ENCODE measurements at places on chromosomes 5 and 9. TPM values are rescaled to one million over a fixed set of nuclear protein-coding genes. Genes with fewer than 3 reads are reported as not detected.

The OBP2B gene
- not detected for polyA plus RNA-seq

The LCN9 gene
- polyA plus RNA-seq, result not detected

The IL3 gene
- not detected for polyA plus RNA-seq

The EXD3 gene
- polyA plus RNA-seq, result 15.0 TPM

The IL17B gene
- polyA plus RNA-seq, result 1.4 TPM

The DIAPH1 gene
- 43.9 TPM for polyA plus RNA-seq

The ROPN1L gene
- 4.4 TPM for polyA plus RNA-seq

The RLN2 gene
- 2.3 TPM for polyA plus RNA-seq

The SLC34A3 gene
- polyA plus RNA-seq, result 0.84 TPM

The NFIB gene
- 109 TPM for polyA plus RNA-seq

The ADAMTS19 gene
- polyA plus RNA-seq, result 0.56 TPM

DNA sequence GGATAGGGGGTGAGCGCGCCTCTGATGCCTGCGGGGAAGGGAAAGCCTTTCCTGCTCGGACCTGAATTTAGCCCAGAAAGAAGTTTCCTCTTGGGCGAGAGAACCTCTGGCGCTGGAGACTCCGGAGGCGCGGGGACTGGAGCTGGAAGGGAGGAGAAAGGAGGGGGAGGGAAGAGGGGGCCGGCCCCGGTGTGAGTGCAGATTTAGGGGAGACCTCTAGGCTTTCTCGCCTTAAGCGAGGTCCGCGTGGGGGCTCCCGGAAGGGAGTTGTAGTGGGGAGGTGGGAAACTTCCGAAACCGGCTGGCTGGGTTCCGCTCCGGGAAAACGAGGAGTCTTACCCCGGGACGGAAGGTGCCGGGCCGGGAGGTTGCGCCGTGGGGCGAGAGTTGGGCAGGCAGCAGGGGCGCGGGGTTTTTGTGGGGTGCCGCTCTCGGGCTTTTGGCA, 1.3 kb downstream of the PCSK5 start:
- peak; percentile 30 for DNase-seq

- no peak for DNase-seq
Measured at GRCh38 chr9:101376111-101376848, 8.5 kb downstream of the BAAT start.

DNA sequence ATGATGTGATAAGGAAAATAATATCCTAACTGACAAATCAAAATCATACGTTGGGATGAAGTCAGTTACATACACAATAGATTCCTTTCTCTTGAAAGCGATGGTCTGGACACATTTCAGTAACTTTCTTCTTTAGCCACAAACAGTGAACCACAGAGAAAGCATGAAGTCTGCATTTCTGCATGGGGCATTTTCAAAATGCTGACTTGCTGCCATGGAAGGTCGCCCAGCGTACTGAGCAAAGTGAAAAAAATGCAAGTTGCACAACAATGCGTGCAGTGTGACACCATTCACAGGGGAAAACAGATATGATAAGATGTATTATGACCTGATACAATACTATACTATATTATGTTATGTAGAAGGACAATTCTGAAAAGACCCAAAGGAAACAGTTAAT, 146.3 kb downstream of the SNX18 start:
- DNase-seq, result no peak

DNA sequence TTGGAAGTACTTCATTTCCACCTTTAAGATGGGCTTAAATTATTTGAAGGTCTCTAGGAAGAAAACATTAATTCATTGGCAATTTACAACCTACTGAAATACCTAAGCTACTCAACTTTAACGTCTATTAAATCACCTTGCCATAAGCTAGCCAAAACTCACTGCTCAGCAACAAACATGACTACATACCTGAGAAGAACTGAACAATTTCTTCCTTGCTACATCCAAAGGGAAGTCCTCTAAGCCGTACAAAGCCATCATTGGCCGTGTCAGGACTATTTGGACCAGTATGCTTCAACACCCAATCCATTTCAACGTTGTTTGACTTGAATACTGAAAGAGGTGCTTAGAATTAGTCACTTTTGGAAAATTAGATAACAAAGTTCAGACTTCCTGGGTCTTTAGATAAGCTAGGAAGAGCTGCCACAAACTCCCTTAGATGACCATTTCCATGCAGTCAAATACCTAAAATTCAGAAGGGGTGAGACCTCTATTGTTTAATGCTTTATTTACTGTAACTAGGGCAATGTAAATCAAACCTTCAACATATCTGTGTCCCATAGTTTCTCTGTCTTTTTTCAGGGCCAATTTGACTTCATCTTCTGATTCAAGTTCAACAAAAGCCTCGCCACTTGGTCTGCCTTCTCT, 2.6 kb downstream of the HNRNPH1 start:
- no peak for DNase-seq

- no peak for DNase-seq
Measured at GRCh38 chr5:89676634-89677033, 732.9 kb downstream of the CETN3 start.

DNA sequence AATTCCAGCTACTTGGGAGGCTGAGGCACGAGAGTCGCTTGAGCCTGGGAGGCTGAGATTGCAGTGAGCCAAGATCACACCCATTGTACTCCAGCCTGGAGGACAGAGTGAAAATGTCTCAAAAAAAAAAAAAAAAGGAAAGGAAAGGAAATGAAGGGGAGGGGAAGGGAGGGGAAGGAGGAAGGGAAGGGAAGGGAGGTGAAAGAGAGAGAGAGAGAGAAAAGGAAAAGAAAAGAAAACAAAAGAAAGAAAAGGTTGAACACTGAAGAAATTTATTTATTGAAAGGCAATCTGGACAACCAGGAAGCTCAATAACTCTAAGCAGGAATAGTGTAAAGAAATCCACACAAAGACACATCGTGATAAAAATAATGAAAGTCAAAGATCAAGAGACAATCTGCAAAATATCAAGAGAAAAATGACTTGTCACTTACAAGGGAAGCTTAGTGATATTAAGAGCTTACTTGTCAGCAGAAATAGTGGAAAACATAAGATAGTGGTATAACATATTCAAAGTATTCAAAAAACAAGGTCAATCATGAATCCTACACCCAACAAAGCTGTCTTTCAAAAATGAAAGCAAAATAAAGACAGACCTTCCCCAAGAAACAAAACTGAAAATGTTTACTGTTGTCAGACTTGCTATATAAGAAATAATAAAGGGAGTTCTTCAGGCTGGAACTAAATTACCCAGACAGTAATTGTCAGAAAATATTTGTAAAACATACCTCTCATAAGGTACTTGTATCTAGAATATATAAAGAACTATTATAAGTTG, 10.9 kb upstream of the RIMOC1 start:
- no peak for DNase-seq

DNA sequence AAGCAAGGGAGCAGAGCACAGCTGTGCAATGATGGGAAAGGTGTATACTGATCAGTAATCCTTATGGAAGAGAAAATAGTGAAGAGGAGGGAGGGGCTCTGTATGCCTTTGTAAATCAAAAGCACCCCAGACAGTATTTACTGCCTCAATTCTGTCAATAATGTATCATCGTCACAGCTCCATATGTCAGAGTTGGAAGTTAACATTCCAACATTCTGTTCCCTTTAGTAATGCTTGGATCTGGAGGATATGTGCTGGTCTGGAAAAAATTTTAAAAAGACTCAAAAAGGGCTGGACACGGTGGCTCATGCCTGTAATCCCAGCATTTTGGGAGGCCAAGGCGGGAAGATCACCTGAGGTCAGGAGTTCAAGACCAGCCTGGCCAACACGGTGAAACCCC, 310.4 kb downstream of the ACTL7B start:
- no peak for DNase-seq

- DNase-seq, result no peak
Measured at GRCh38 chr9:96859461-96860198, 5.3 kb upstream of the ZNF782 start.

DNA sequence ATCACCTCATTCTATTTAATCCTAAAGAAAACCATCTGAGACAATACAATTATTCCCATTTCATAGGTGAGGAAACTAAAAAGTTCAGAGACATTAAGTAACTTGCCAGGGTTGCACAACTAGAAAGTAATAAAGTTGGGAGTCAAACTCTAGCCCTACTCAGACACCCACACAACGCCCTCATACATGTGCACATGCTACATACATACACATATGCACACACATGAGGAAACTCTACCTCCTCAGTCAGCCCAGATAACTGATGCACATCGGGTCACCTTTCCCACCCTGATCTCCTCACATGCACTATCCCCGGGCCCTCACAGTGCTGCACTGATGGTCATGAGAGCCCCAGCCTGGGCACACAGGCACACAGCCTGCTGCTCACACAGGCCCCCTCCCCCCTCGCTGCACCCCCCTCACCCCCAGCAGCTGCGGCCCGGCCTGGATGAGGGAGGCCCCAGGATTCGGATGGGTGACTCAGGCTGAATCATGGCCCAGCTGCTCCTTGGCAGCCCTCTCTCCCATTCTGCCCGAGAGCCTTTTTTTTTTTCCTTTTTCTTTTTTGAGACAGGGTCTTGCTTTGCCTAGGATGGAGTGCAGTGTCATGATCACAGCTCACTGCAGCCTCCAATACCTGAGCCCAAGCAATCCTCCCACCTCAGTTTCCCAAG, 5.0 kb upstream of the GPRIN1 start:
- no peak for DNase-seq

- no peak for DNase-seq
Measured at GRCh38 chr5:175694371-175695160, 36.7 kb downstream of the HRH2 start.

DNA sequence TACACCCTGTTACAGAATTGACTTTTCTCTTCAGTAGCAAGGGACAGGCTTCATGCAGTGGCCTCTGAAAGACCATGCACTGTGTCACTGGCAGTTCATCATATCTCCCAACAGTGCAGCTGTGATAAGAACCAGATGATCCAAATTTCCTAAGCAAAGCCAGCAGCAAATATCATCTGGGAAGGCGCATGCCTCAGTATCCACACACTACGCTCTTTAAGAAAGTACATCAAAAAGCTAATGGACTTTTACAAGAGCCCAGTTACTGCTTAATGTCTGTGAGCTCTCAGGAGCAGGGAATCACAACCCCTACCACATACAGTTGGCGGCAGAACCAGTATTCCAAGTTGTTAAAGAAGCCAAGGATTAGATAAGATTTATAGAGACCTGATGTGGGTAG, 25.1 kb downstream of the ADAMTSL1 start:
- DNase-seq, result peak; percentile 61

DNA sequence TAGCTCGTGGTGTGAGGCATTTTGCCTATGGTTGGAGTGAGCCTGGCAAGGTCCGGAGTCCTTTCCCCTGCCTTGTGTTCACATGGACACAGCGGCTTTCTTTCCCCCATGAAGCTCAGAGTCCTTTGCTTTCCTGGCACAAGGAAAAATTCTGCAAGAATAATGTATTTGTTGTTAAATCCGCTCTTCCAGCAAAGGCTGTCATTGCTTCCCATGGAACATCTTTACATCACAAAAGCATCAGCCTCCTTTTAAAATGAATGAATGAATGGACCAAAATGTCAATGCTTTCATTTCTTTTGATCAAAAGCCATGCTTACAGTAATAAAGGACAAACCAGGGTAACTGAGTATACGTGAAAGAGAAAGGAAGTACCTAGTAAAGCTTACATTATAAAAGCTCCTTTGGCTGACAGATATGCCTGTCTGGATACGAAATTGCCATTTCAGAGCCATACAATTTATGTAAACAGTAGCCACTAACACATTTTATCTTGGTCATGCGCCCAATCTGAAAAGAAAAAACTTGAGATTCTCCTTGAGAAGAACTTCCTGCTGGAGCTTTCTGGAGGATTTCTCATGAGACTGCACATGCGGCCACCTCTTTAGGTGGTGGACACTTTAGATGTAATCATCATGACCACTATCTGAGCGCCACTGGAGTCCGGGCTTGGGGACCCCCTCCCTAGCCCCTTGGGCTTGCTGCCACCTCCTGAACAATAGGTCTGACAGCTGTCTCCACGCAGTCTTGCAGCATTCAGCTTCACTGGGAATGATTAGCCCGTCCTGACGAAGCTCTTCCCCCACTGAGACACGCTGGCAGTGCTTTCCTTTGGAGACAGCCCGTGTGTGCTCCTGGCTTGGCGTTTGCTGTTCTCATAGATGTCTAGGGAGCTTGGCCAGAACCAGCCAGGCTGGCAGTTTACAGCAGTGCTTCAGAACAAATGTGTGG, 355.9 kb downstream of the ADAMTS6 start:
- DNase-seq, result peak; percentile 39

GRCh38 chr5:34015120-34015822, 7.4 kb upstream of the AMACR start:
- no peak for DNase-seq

GRCh38 chr9:86282979-86283535, 719 bp upstream of the ISCA1 start:
- no peak for DNase-seq

- no peak for DNase-seq
Measured at GRCh38 chr5:6545770-6546690, 86.8 kb downstream of the NSUN2 start.

DNA sequence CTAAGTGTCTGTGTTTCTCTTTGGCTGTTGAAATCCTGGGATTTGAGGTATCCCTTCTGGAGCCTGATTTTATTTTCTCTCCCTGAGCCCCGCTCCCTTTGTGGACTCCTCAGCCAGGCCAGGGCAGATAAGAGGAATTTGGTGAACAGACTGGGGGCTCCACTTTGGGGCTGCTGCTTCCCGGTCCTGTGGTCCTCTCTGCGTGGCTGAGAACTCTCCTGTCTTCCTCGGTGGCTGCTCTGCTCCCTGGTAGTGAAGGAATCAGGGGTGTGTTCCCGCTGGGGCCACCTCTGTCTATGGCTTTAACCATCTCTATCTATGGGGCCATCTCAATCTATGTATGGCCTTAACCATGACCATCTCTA, 71.7 kb upstream of the SH3PXD2B start:
- DNase-seq, result no peak

GRCh38 chr5:73815631-73816030, 189.6 kb downstream of the ARHGEF28 start:
- no peak for DNase-seq

DNA sequence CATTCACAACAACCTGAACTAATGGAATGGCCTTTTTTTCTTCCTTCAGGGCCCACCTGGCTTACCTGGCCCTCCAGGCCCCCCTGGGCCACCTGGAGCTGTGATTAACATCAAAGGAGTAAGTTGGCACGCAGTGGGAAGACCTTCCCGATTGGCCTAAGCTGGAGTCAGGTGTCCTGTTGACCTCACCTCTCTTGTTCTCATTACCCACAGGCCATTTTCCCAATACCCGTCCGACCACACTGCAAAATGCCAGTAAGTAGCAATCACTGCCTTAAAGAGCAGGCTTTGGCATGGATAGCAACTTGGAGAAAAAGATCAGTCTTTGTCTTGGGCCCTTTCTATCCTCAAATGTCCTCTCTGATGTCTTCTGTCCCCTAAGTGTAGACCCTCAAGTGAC, 55.3 kb upstream of the TGFBR1 start:
- no peak for DNase-seq

DNA sequence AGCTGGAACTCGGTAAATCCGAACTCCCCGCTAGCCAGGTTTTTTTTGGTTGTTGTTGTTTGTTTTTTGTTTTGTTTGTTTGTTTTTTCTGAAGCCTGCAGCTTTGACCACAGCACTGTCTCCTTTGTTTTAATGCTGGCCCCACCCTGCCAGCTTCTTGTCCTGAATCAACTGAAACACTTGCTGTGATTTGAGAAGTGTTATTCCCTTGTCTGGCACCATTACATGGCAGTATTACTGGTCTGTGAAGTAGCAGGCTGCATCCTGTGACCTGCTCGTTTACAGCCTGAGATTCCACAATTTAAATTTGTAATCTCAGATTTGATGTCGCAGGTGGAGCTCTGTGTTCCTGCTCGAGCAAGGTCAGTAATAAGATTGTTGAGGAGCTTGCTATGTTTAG, 1.4 kb upstream of the SLC36A2 start:
- no peak for DNase-seq

- DNase-seq, result no peak
Measured at GRCh38 chr5:68289498-68289897, 73.9 kb downstream of the PIK3R1 start.
